ENCODE measurements at places on chromosomes 7 and 10.

DNA sequence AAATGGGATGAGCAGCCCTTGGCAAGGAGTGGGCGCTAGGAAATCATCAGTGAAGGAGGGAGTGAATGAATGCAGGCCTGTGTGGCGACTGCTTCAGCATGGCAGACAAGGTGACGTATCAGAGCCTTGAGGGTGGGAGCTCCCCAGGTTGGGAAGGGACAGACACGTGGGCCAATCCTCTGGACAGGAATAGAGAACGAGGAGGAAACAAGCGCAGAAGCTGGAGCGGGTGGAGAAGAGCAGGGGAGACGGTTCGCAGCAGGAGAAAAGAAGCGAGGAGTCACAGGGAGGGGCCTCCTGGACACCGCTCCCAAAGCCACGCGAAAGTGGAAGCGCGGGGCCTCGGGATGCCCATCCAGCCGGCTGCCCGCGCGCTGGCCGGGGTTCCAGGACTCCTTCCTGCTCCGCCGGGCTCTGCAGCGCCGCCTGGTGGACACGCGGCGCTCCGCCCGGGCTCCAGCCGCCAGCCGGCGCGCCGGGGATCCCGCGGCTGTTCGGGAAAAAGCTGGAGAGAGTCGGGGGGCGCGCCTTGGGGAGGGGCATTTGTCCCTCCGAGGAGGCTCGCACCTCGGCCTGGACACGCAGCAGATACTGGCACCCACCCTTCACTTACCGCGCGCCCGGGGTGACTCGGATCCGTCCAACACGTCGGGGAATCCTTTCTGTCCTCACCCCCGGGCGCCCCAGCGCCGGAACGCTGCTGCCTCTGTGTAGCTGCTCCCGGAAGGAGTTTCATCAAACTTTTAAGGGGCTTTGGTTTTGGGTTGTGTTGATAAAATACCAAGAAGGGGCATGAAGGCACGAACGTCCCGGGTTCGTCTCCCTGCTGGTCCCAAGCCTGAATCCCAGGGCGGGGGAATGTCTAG lies 6.3 kb downstream of the ZNF503 start:
- peak; percentile 72 for DNase-seq

- DNase-seq = peak; percentile 19
Measured at GRCh38 chr7:13829914-13830900, 159.3 kb downstream of the ETV1 start.

DNA sequence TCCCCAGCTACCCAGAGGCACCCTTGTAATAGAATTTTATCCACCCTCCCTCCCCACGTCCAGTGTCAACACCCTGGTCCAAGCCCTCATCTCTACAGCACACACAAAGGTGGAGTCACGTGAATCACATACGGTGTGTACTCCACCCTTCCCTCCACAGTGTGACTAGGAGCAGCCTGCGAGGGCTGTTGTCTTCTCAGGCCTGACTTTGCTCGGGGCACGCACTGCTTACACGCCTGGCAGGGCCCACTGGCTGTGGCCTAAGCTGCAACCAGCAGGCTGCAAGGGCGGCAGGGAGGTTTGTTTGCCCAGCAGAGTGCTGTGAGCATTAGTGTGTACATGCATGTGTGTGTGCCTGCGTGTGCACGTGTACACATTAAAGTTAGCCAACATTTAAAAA lies 93.7 kb downstream of the COBL start:
- no peak for DNase-seq

- DNase-seq = no peak
Measured at GRCh38 chr7:92671505-92672169, 81.4 kb upstream of the FAM133B start.

GRCh38 chr7:101739775-101740398 lies 77.5 kb upstream of the CUX1 start:
- no peak for DNase-seq

GRCh38 chr7:112140600-112140999 lies 65.6 kb downstream of the DOCK4 start:
- DNase-seq = no peak

DNA sequence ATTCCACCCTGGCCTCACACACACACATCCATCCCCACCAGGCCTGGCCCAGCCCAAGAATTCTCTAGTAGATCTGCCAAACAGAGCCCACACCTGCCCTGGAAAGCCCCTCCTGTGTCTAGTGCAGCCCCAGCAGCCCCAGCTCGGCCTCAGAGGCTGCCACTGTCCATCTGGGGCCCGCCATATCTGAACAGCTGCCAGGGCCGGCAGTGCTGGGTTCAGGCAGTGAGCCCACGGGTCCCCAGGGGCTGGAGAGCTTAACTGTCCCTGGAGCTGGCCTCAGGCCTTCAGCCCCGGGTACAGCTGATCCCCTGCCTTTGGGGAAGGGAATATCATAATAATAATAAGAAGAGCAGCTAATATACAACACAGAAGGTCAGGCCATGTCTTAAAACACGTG lies 574 bp downstream of the MYL10 start:
- peak; percentile 85 for DNase-seq

- DNase-seq = no peak
Measured at GRCh38 chr10:61304746-61305145, 148.4 kb downstream of the TMEM26 start.

DNA sequence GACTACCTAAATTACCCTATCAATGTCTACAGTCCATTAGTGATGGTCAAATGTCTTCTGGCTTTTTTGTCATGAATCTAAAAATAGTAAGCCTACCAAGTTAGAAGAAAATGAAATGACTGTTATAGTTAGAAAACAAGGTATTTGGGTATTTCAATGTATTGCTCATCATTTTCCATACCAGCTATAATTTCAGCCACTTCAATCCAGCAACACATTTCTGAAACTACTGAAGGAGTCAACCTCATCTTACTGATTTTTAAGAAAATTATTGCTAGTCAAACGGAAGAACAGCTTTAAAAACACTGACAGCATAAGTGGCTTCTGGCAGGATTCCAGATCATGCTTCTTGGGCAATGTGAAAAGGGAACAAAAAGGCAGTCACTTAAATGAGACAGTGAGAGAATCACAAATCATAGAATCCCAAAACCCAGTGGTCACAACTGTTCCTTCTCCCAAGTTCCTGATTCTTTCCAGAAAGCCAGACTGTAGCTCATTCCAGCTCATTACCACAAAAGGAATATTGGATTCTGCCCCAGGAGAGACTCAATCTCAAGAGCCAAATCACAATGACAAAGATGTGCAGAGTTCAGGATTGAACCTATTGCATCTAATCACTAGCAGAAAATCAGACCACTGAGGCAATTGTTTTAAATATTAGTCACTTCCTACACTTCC lies 61.2 kb upstream of the LRRN3 start:
- DNase-seq = no peak

- peak; percentile 83 for DNase-seq
Measured at GRCh38 chr10:102120991-102121738, 997 bp upstream of the LDB1 start.

GRCh38 chr7:80984619-80985018 lies 65.8 kb upstream of the SEMA3C start:
- no peak for DNase-seq

DNA sequence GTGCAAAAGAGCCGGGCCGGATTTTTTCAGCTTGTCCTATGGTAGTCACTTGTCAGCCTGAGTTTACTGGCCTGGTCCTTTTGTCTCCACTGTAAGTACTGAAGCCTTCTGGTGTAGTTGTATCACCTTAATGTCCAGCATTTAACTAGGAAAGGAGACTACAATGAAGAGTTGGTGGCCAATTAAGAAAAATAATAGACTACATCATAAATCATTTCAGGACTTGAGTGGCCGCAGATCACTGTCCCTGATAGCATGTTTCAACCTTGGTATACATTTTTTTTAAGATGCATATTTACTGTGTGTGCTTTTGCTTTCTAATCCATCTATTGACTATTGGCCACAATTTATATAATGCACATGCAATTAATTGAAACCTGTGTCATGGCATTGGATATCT lies 6.1 kb downstream of the FZD1 start:
- DNase-seq = no peak
